ENCODE measurements at places on chromosomes 4 and X. TPM values are rescaled to one million over a fixed set of nuclear protein-coding genes. Genes with fewer than 3 reads are reported as not detected.

DNA sequence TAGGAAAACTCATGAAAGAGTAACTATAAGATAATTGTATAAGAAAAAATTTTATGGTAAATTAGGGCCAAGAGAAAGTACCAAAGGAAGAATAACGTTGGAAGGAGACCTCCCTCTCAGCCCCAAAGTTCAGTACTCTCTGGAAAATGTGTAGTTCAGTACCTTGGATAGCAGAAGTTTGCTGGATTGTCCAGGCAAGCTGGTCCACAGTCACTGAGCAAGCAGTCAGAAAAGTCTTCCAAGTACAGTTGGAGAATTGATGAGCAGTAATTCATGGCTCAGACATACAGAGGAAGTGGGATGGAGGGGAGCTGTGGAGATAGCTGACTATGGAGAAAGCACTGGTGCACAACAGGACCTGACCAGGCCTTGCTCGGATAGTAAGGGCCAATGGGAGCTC lies 598.2 kb upstream of the NDST4 start:
- DNase-seq = no peak

DNA sequence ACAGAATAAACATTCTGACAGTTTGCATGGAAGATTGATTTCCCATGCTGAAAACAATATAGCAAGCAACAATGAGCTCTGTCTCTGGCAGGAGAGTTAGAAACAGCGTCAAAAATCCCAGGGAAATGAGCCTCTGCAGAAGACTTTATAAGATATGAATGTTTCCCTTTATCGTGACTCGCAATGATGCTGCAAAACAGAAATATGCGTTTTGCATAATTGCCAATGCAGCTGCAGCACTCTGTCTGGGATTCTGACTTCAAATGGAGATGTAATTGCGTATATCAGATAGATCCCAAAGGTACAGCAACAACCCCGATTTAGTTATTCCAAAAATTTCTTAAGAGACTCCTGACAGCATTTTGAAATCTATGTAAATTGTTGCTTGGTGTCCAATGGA lies 702.4 kb upstream of the EPHA5 start:
- DNase-seq = no peak

- no peak for DNase-seq
Observed at GRCh38 chr4:110780538-110780937, 157.7 kb upstream of the PITX2 start.

- DNase-seq = no peak
Observed at GRCh38 chrX:48919360-48919841, 577 bp upstream of the PIM2 start.

- DNase-seq = no peak
Observed at GRCh38 chrX:35626124-35626523, 172.0 kb upstream of the MAGEB16 start.

GRCh38 chrX:49276671-49277534 lies 7.3 kb downstream of the PPP1R3F start:
- DNase-seq = no peak

PRDM5 gene
- 3.4 TPM for total RNA-seq

PLAC1 gene
- not detected for total RNA-seq

ATP1B4 gene
- 7.1 TPM for total RNA-seq

INTU gene
- 2.4 TPM for total RNA-seq

NPY2R gene
- total RNA-seq = not detected

ZXDA gene
- 4.7 TPM for total RNA-seq

Data from psoas muscle (tissue), 8 donors.